Myocyte (in vitro differentiated cells): ENCODE measurements at places on chromosomes 2 and 18.
A peak's percentile ranks its signal among the peaks of the same experiment; 100 is the strongest.

- DNase-seq, result no peak
Measured at GRCh38 chr2:241188361-241189092, at the start of gene ANO7. ANO7 (plus strand) TSS chr2:241188677; CDS start chr2:241190064, 1,387 bp downstream.

GRCh38 chr2:68911709-68912108 is 40.5 kb upstream of the BMP10 start:
- DNase-seq, result no peak

DNA sequence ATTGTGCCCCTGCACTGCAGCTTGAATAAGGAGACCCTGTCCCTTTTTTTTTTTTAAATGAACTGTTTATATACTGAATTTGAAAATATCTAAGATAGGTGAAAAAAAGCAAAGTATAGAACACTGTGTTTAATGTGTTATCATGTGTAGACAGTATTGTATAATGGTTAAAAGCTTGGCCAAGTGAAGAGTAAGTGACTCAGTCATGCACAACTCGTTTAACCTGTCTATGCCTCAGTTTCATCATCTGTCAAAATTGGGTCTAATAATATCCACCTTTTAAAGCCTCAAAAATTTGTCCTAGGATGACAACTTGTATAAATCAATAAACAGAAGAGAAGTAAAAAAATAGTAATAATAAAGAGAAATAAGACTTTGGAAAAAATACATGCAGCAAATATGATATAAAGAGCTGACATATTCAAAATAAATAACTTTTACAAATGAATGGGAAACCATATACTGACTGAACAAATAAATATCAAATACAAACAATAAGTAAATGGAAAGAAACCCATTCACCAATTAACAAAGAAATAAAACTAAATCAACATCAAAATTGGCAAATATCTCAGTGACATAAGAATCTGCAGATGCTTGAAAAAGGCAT is 113.7 kb downstream of the C2orf74 start:
- no peak for DNase-seq

DNA sequence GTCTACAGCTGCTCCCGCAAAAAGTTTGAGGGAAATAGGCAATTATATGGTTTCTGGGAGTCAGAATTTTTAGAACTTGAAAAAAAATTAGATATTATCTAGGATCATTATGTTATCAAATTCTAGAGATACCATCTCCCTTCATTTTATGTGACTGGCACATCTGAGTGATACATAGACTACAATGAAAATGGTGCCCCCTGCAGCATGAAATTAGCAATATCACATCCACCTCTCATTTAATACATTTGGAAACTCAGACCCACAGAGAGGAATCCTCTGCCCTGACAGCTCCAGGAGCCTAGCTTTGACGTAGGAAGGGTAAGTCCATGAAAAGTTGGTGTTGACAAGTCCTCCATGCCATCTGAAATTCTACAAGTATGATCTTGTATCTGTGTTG is 381.6 kb downstream of the SUCLG1 start:
- DNase-seq, result peak; percentile 39
